ENCODE measurements at places on chromosomes 2 and 18.

DNA sequence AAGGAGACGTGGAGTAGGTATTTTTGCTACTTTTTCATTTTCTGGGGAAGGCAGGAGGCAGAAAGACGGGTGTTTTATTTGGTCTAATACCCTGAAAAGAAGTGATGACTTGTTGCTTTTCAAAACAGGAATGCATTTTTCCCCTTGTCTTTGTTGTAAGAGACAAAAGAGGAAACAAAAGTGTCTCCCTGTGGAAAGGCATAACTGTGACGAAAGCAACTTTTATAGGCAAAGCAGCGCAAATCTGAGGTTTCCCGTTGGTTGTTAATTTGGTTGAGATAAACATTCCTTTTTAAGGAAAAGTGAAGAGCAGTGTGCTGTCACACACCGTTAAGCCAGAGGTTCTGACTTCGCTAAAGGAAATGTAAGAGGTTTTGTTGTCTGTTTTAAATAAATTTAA is 3.4 kb downstream of the FZD7 start:
- DNase-seq, result no peak

DNA sequence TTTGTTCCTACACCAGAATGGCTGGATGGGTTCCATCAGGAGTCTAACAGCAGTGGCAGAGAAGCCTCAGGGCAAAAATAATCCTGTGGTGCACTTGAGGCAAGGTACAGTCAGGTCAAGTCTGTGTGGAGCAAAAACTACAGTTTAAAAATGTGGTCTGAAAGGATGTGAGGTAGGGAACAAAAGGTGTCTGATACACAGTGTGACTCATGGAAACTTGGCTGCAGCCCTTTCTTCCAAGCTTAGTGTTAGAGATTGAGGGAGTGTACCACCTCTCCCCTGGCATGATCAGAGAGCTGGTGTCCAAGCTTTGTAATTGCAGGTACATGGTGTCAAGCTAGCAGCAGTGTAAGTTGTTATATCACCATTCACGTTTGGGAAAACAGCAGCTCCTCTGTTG is 8.9 kb downstream of the ANKAR start:
- DNase-seq, result no peak

- peak; percentile 75 for DNase-seq
Measured at GRCh38 chr2:188524519-188525113, 232.9 kb downstream of the GULP1 start.

DNA sequence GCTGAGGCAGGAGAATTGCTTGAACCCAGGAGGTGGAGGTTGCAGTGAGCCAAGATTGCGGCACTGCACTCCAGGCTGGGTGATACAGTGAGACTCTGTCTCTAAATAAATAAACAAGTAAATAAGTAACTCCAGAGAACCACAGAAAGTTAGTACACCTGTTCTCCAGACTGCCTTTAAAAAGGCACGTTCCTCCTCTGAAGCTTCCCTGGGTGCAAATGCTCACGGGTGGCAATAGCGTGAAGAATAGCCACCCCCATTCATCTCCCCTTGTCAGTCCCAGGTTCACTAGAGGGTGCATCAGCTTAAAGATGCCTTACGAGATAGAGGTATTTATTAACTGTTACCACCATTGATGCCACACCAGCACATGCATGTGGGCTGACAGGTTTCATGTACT is 64.3 kb upstream of the RTN4 start:
- DNase-seq, result no peak

DNA sequence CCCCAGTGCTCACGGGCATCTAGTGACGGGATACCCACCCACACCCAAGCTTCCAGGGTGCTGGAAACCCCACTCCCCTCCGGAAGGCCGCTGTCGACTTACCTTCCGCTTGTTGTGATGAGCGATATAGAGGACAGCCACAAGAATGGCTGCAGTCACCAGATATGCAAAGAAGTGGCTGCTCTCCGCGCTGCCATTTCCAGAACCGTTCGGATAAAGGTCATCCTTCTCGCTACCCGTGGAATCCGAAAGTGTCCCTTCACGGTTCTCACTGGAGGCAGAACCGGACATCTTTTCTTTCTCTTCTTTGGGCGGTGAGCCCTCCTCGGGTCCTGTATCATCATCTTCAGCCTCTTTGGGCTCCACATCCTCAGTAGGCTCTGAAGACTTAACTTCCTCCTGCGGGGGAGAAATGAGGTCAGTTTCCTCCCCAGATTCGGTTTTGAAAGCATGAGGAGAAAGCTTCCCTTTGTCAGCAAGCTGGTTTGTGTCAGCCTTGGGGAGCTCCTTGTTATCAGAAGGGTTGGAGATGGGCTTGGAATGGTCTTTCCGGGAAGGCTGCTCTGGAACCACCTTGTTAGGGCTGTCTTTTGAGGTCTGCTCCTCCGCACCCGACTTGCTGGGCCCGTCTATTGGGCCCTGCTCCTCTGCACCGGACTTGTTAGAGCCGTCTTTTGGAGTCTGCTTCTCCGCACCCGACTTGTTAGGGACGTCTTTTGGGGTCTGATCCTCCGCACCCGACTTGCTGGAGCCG is 1.2 kb downstream of the TGOLN2 start:
- peak; percentile 56 for DNase-seq

DNA sequence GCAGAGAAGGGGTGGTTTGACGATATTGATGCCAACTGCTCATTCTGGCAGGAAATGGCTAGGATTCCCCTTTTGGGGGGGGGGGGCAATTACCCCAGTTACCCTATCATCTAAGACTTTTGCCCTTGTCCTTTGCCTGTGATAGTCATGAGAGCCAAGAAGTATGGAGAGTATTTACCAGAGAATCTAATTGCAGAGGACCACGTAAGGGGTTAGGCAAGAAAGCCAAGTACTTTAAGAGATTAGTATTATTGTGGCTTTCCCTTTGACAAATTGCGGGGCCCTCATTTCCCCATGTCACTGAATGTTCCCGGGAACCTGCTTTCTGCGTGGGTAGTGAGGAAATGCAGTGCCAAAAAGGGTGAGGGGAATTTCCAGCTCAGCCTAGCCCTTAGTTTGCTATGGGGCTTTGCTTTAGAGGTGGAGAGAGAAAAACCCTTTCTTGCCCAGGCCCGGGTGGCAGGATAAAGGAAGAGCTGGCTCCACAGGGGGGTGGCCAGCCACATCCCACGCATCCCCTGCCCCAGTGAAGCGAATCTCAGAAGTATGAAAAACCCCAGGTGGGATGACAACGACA is 1.5 kb downstream of the AQP4 start:
- DNase-seq, result no peak

DNA sequence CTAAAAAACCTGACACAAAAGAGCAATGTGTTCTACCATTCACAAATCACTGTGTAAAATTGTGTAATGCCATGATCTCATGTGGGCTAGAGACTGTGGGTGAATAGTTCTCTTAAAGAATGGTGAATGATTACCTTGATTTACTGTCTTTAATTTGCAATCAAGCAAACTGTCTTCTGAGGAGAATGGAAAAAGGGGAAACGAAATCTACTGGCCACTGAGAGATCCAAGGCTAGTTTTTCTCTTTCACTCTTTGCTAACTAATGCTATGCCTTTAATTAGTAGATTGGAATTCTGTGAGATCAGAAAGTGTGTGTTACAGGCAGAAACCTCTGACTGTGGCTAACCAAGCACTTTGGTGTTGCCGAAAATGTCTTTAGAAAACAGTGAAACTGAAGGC is 422.7 kb downstream of the TGIF1 start:
- DNase-seq, result no peak
